ENCODE measurements at places on chromosomes 5 and 9.

GRCh38 chr5:15080219-15080618 lies 208.6 kb upstream of the ANKH start:
- no peak for DNase-seq

DNA sequence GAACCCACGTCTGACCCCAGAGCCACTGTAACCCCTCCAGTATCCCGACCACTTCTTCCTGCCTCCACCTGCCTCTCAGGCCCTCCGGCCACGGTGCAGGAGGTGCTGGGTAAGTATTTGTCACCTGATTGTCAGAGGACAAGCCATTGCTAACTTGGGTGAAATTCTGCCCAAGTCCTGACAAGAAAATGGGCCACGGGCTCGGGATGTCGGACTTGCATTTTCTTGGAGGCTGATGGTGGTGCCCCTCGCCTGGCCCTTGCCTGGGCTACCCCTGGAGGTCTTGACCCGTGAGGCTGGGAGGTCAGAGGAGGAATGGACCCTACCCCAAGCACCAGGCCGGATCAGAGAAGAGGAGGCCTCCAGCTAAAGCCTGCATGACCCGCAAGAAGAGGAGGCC lies 149.7 kb upstream of the COL5A1 start:
- no peak for DNase-seq

DNA sequence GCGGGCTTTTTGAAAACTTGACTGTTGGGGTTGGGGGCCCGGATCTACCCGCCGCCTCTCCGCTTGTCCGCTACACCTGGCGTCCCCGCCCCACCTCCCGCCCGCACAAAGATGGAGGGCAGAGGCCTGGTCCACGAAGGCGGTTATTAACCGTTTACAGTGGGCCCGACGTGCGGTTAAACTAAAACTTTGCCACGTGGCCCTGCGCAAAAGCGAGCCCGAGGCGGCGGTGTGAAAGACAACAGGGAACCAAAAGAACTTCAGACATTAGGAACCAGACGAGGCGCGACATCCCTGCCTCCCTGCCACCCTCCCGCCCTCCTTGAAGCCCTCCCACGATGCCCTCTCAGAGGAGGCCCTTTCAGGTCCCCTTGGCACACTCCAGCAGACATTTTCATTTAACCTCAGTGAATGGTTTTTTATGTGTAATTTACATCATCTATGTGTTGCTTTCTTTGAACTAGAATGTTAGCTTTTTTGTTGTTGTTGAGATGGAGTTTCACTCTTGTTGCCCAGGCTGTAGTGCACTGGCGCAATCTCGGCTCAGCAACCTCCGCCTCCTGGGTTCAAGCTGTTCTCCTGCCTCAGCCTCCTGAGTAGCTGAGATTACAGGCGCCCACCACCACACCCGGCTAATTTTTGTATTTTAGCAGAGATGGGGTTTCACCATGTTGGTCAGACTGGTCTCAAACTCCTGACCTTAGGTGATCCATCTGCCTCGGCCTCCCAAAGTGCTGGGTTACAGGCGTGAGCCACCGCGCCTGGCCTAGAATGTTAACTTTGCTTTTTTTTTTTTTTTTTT lies 999 bp upstream of the HNRNPA0 start:
- no peak for DNase-seq

- no peak for DNase-seq
These were observed 136.6 kb upstream of the RAPGEF1 start for GRCh38 chr9:131876486-131876885.

- DNase-seq: no peak
These were observed 139.6 kb upstream of the RASA1 start for GRCh38 chr5:87127956-87128687.

GRCh38 chr5:206406-206805 lies 11.5 kb downstream of the CCDC127 start:
- no peak for DNase-seq

- no peak for DNase-seq
These were observed 24.7 kb upstream of the ADAM19 start for GRCh38 chr5:157600252-157600651.

DNA sequence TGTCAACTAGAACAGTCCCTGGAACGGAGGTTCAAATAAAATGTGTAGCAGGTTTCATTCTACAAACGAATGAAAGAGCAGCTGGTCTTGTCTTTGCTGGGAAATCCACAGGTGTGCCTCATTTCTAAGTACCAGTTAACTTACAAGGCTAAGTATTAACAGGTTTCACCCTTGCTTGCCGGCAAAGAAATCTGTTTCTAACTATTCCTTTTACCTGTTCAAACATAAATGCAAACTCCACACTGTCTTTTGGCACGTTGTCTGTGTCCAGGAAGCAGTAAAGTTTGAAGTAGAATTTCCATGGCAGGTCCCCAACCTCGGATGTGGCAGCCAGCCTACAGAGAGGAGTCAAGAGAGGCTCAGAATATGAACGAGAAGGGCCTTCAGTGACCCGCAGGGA lies 54.4 kb upstream of the RETREG1 start:
- no peak for DNase-seq

- DNase-seq: no peak
These were observed 587.0 kb upstream of the COX7C start for GRCh38 chr5:86030753-86031152.

DNA sequence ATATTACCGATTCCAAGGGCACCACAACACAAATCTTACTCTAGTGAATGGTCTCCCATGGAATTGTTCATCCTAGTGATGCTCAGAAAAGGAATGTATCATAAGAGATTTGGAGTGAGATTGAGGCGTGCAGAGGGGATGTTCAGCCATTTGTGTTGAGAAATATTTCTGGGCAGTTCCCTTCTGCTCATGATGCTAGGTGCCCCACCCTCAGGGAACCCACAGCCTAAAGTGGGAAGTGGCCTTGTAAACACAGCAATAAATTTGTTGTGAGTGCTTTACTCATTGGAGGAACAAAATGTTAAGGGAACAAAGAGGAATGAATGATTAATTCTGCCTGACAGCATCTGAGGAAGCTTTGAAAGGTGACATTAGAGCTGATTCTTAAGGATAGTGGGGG lies 129.9 kb downstream of the TLE4 start:
- no peak for DNase-seq

- no peak for DNase-seq
These were observed 17.3 kb upstream of the CXXC5 start for GRCh38 chr5:139630855-139631254.

DNA sequence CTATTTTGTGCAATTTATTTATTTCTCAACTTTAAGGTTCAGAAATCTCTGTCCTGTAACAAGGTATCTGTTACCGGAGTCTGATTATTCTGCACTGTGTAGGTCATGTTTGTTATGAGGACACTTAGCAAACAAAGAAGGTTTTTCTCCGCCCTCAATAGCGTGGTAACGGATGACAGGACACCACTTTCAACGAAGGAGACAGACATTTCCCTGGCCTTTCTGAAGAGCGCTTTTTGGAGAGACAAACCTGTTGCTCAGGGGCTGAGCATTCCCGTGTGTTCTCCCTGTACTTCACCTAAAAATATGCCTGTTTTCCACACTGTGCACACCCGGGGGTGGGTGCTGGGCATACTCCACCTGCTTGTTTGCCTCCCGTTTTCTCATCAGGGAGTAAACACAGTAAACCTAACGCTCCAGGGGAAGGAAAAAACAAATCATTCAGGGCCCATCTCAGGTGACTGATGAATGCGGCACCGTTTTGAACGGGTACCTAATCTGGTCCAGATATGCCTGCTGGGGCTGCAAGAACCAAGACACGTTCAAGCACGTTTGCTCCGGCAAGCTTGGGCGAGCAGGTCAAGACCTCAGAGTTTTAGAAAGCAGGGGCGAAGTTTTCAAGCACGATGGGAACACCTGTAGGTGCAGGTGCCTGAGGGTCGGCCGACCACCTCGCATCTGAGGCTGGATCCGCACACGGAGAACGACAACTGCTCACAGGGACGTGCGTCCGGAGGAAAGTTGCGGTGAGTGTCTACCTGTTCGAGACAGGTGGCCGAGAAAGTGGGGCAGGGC lies 859 bp downstream of the RETREG1 start:
- DNase-seq: no peak

DNA sequence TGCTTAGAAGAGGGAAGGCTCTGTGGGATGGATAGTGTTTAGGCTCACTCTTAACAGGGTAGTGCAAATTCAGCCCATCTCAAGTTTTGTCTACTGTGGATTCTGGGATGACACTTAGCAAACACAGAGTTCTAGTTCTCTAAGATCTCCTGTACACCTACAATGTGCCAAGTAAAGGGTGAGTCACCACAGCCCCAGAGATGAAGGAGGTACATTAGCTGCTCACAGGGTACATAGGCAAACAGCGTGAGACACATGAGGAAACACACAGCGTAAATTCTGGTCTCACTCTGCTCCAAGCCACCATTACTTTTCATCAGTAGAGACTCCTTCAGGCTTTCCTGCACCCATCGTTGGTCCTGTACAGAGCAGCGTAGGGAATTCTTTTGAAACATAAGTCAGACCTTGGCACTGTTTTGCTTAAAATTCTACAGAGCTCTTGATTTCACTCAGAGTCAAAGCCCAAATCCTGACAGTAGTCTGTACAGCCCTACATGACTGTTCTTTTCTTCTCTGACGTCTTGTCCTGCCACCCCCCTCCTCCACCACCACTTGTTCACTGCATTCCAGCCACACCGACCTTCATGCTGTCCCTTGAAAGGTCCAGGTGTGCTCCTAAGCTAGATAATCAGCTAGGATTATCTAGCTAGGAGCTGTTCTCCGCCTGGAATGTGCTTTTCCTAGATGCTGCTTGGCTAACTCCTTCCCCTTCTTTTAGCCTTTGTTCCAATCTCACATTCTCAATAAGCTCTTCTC lies 8.7 kb downstream of the ASTN2 start:
- no peak for DNase-seq

GRCh38 chr9:119240546-119240945 lies 128.7 kb downstream of the BRINP1 start:
- no peak for DNase-seq

- DNase-seq: peak; percentile 14
These were observed 4.8 kb downstream of the ATP6V1G1 start for GRCh38 chr9:114592356-114592755.

Measured in stimulated activated naive CD4-positive, alpha-beta T cell (primary cell).